Kasumi-1 (cell line): ENCODE measurements at places on chromosomes 11 and 22.
A peak's percentile ranks its signal among the peaks of the same experiment; 100 is the strongest.

DNA sequence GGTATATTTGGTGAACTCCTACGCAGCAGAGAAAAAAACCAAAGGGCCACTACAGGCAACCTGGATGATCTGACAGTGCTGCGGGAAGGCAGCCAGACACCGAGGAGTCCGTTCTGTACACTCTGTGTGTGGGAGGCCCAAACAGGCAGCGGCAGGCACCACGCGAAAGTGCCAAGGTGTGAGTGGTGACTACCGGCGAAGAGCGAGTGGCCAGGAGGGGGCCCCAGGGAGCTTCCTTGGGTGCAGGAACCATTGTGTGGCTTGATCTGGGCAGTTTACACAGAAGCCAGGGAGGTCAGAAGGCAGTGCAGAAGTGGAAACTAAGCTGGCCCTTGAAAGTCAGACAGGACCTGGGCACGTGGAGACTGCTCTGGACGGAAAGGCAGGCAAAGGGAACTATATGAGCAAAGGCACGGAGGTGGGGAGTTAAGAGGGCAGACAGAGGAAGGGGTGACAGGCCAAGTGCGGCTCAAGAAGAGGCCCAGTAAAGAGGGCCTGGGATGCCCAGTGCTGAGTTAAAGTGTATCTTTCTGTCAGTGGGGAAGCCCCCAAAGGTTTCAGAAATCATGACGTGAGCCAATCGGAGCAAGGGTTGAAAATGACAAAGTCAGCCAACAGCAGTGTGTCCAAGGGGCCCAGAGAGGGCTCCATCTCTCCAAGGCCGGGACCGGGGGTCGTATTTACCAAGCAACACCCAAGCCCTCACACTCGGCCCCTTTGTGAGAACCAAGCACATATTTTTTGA is 10.6 kb downstream of the TMEM184B start:
- no peak for DNase-seq

DNA sequence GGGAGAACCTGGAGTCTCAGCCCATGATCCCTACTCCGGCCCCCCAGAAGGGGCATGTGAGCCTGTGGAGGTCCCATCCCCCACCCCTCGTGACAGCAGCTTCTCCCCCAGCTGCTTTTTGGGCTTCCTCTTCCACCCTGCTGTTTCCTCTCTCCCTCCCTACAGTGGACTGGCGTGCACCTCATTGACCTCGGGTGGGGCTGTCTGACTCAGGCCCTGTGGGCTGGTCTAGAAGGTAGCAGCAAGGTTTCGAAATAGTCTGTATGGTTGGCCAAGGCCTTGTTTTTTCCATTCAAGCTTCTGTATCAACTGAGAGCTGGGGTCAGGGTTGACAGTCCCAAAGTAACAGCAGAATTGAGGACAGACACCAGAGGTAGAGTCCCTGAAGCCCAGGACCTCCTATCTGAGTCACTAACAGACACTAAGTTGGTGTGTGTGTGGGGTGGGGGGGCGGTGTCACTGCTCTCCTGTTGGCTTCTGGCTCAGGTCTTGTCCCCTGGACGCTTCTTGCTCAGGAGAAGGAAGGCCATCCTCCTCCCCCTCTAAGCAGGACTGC is 7.7 kb downstream of the SLC37A2 start:
- peak; percentile 80 for DNase-seq

DNA sequence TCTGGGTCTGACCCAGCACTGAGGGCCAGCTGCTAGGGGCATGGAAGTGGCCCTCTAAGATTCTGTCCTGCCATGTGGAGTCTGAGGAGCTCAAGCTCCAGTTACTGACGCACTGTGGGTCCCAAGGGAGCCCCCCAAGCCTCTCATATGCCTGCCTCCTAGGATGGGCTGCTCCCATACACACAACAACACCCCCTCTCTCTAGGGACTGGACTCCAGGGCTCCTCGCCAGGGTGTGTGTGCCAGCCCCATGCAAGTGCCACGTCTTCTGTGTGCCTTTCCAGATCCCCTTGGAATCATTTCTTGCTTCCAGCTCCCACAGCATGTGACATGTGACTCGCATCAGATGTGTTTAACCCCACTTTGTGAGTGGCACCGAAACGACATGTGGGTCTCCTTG is 234.5 kb downstream of the CEP164 start:
- no peak for DNase-seq

DNA sequence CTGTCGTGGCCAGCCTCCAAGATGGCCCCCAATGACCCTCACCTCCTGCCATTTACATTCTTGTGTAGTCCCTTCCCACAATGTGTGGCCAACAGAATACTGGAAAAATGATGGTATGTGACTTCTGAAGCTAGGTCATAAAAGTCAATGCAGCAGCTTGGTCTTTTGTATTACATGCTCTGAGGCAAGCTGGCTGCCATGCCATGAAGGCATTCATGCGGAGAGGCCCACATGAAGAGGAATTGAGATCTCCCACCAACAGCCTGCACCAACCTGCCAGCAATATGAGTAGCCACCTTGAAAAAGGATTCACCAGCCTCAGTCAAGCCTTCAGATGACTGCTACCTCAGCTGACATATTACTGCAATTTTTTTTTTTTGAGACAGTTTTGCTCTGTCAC is 4.6 kb downstream of the MRTFA start:
- DNase-seq = no peak

DNA sequence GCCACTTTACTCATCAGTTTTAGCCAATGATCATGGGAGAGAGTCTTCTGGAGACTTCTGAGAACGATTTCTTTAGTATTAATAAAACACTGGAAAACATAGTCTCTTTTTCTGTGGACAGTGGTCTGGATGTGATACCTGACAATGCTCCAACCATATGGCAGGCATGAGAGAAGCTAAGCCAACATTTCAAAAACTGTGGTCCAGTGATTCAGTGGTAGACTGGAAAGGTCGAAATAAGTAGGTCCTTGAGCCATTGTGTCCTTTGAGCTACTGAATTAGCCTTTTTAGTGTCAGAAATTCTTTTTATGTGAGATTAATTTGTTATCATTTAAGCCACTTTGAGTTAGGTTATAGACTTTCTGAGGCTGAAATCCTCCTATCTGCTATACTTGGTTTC is 197.7 kb upstream of the CTSC start:
- no peak for DNase-seq

DNA sequence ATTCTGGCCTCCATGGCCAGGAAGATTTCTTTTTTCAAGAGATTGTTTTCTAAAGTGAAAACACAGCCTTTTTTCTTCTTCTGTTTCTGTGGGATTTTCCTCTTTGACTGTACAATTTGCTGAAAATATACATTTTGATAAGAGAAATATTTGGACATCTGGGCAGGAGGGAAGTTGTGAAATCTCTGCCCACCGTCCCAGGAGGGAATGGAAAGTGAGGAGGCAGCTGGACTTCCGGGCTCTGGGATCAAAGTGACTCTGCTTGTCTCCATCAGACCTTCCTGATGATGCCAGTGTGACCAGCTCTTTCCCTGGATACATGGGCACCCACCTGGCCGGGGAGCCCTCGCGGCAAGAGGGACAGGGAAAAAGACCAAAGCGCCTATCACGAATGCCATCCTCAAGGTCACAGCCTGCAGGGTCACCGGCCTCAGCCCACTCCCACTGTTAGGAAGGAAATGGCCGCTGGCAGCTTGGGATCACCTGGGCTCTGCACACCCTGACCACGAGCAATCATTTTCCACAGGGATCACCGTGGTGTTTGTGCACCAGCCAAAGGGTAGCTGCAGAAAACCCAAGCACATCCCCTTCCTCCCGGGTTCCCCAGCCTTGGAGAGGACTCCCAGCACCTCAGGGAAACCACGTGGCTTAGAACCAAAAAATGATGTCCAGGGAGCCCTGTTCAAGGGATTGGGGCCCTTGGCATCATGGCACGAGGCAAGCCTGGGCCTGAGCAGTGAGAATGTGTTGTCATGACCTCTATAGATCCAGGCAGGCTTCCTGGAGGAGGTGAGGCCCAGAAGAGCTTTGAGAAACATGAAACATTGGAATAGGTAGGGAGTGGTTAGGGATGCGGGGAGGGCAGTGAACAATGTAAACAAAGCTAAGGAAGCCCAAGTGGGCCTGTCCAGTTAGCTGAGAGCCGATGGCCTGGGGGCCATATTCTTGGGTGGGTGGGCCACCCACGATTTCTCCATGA is 29.1 kb upstream of the CCND1 start:
- DNase-seq = no peak

DNA sequence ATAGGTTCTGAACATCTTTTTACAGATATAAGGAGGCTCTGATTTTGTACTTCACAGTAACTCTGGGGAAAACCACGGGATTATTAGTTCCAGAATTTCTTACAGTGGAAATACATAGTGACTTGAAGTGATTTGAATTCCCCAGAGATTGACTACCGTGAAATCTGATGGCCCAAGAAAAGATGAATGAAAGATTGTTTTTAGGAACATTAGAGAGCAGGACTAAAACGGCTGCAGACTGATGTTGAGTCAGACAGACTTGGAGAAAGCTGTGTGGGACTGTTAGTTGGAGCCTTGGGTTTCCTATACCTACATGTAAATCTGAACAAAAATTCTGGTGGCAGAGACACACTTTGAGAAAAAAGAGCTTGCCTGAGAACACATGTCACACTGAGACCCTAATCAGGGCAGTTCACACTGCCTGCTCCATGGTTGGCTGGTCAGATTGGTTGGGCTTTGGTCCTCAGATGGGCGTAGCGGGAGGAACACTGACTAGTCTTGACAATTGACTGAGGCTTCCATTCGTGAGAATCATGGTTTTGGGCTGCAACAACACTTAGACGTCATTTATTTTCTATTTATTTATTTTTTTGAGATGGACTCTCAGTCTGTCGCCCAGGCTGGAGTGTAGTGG is 6.8 kb downstream of the PPP6R3 start:
- DNase-seq = no peak

DNA sequence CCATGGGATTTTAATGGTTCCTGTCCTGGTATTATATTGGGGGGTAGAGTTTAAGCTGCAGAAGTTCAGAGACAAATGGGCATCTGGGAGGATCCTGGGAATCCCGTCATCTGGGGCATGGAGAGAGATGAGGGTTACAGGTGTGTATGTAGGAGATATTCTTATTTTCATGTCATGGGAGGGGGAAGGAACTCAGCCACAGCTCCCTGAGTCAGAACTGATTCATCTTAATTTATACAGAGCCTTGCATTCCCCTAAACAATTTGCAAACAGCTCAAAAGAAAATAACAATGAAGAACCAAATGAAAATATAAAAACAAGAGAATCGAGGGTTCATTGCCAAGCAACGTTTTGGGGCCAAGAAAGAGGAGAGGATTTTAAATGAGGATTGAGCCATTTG is 155.9 kb upstream of the TBCEL start:
- no peak for DNase-seq
